Activated T-helper 1 cell treated with anti-CD3 and anti-CD28 coated beads, Interleukin-2, amount 50 U/mL, for 16 hours (primary cell): ENCODE measurements at places on chromosomes 3 and 15.

DNA sequence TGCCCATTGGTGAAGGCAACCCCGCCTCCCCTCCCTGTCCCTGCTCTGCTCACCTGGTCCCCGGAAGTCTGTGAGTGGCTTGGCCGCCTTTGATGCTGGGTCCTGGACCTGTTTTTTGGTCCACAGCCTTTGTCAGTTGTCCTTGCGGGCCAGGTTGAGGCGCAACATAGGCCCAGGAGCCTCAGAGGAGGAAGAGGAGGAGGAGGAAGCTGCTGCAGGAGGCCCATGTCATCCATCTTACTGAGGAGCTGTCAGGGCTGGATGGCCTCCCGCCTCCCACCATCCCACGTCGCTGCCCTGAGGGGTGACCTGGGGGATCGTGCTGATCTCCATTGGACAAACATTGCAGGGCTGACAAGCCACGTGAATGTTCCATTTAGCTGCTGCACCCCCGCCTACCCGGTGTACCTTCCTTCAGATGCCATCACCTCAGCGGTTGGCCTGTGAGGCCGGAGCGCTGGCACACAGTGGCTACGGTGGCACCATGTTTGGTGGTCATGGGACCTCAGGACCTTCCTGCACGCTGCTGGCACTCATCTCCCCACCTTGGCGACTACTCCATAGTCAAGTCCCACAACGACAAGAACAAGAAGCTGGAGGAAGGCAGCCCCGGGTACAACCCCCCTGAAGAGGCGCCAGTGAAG, 106.3 kb downstream of the SMAD6 start:
- no peak for DNase-seq

DNA sequence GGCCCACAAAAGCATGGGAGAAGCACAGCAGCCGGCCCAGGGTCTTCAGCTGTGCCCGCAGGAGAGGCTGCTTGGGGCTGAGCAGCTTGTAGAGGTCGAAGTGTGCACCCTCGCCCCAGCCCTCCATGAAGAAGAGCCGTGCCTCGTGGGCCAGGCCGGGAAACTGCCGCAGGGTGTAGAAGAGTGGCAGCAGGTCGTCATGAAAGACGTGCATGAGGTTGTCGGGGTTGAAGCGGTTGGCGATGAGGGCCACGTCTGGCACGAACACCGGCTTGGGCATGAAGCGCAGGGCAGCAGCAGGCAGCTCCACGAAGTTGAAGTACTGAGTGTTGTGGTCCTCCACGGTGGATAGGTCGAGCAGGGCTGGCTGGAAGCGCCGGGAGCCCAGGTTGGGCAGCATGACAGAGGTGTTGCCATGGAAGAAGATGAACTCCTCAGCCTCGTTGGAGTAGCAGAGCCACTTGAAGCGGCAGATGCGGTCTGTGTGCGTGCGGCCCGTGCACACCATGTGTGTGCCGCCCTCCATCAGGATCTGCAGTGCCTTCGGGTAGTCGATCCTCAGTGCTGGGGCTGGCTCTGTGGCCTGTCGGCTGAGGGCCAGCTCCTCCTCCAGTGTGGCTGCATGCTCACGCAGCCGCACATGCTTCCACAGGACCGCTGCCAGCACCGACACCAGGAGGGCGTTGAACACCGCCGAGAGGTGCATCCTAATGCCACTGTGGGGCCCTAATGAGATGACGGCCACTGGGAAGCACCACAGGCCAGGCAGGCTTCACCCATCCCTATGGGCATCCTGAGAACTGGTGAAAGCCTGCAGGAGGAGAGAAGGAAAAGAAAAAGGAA, 24.9 kb downstream of the POMGNT2 start:
- no peak for DNase-seq

DNA sequence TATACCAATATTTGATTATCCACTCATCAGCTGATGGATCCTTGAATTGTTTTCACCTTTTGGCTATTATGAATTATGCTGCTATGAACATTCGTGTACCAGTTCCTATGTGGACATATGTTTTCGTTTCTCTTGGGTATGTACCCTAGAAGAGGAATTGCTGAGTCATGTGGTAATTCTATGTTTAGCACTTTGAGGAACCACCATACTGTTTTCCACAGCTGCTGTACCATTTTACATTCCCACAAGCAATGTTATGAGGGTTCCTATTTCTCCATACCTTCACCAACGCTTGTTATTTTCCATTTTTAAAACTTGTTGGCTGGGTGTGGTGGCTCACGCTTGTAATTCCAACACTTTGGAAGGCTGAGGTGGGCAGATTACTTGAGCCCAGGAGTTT, 62.9 kb downstream of the RPLP1 start:
- DNase-seq: no peak

DNA sequence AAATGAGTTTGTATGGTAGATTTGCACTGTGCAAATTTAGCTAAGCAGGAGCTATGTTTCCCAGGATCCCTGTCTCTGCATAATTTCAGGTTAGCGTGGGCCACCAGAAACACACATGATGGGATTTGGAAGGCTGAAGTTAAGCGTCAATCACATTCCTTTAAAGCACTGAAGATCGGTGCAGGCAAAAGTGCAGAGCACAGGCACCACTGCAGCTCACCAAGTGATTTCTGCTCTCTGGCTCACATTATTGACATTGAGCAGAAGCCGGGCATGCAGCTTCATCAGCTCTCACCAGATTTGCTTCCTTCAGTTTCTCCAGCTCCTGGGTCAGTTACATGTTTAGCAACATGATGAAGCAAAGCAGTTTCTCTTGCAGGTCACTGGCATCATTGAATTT, 256.4 kb upstream of the TGFBR2 start:
- DNase-seq: no peak

DNA sequence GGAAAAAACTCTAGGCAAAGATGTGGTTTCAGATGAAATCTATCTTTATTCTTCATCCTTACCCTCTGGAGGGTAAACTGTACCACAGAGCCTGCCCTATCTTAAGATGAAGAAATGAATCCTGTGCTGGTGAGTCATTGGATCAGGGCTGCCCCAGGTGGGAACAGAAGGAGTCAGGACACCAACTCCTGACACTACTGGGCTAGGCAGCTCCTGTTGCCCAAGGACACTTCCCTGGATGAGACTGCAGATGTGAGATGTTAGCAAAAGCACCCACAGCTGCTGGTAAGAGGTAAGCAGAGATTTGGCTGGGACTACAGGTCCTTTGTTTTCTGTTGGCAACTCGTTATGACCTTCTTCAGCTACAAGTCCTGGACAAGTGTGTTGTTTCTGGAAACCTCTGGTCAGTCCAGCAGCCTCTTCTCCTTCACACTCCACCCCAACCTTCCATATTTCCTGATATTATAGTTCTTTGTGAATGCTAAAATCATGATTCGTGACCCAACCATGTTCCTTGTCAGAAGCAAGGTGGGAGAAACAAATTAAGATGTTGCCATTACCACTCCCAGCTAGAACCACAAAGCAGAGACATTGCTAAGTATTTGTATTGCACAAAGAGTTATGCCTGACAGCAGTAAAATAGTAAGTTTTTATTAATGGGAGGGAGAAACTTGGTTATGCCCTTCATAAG, 104.2 kb upstream of the TGFBR2 start:
- DNase-seq: no peak

GRCh38 chr3:157594413-157594812, 91.2 kb upstream of the VEPH1 start:
- DNase-seq: no peak

GRCh38 chr3:107373896-107374295, 3.3 kb upstream of the CCDC54 start:
- DNase-seq: no peak

GRCh38 chr15:76439542-76439941, 103.0 kb downstream of the ISL2 start:
- no peak for DNase-seq

- DNase-seq: peak; percentile 45
These were observed 5.1 kb upstream of the SEMA7A start for GRCh38 chr15:74438721-74439316.

DNA sequence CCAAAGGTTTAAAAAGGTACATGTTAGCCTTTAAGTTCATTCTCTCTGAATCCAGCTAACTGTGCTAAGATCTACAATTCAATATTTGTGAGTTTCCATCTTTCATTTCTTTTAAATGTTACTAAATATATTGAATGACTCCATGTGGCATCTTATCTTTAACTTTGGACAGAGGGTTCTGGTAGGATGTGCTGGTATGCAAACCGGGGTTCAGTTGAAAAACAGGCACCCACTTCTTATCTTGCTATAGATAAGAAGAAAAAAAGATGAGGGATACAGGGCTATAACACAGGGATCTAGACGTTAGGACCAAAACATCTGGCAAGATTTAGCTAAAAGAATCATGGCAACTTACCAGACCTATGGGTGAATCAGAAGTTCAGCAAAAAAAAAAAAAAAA, 538.3 kb downstream of the EDEM1 start:
- DNase-seq: no peak

- no peak for DNase-seq
These were observed 16.9 kb downstream of the ANPEP start for GRCh38 chr15:89797678-89798201.

DNA sequence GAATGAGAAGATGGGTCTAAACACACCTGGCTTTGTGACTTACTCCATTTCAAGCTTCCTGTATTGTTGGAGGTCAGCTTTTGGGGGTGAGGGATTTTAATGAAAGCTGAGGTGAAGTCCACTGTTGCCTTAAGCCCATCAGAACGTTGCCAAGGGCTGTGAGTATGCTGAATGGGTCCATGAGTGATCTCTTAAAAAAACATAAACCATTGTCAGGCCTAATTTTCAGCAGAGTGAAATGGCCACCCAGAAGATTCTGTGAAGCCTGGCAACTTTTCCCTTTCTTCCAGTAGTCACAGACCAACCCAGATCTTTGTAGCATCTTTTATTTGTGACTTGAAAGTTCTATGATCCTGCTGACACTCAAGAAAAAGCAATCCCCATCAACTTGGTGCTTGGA, 87.0 kb downstream of the SMAD3 start:
- no peak for DNase-seq

GRCh38 chr15:82566690-82567089, 26.4 kb upstream of the RPS17 start:
- DNase-seq: no peak

DNA sequence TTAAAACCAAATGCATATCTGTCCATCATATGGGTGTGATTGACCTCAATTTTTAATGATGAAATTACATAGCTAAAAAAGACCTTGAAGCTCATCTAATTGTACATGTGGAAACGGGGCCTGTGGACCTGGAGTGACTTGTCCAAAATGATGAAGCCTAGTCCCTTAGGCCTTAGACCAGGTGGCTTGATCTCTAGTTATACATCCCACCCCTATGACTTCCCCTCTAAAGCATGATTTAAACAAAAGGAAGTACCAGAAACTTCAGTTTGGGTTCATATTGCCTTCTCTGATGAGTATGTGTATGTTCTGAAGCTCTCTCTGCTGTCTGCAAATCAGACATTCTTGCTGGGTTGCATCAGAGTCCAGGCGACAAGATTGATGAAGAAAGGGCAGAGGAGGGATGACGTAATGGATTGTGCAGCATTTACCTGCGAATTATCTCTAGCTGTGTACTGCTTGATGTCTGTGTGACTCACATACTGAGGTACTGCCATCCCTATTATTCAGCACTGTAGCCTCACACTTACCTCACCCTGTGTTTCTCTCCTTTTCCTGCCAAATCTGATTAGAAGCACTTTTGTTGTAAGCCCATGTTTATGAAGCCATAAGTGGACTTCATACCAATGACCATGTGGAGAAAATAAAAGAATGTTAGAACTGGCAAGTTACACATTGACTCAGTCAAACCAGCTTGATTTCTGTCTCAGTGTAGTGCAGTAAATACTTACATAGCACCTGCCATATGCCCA, 111.5 kb downstream of the FILIP1L start:
- DNase-seq: no peak

GRCh38 chr3:153437666-153438065, 275.6 kb downstream of the RAP2B start:
- no peak for DNase-seq

GRCh38 chr3:140442621-140443020, 235.2 kb upstream of the TRIM42 start:
- DNase-seq: no peak

- DNase-seq: no peak
These were observed 165.6 kb upstream of the IQSEC1 start for GRCh38 chr3:13238687-13239466.

- no peak for DNase-seq
These were observed 38.7 kb upstream of the CA12 start for GRCh38 chr15:63420333-63420747.

DNA sequence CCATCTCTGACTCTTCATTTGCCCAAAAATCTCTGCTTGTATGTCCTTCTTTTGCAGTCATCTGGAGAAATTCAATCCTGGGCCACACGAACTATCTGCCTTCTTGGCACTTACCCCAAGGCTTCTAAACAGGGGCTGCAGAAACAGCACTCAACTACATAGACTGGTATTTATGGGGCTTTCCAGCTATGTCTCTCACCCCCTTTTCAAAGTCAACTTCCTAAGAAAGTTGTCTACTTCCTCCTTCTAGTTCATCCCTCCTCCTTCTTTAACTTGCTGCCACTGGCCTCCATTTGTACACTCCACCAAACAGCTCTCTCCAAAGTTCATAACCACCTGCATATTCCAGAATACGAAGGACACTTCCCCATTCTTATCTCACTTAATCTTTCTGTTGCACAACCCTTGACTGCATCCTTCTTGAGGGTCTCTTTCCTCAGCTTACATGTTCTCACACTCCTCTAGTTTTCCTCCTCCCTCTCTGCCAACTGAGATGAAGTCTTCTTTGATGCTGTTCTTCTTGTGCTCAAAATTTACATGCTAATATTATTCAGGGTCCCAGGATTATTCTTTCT, 55.2 kb downstream of the PLD1 start:
- no peak for DNase-seq

DNA sequence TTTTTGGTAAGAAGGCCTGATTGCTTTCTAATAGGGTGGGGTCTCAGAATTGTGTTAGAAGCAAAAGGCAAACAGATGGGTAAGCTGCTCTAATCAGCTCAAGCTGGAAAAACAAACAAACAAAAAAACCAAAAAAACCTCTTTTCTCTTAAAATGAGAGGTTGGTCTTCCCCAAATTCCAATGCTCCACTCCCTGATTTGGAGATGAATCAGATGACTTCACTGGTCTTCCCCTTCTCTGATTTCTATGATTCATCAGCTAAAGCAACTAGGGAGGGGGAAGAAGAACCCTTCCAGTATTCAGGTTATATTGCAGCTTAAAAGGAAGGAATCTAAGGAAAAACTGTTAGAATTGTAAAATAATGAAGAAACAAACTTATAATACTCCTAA, 9.6 kb upstream of the ANXA2 start:
- no peak for DNase-seq

DNA sequence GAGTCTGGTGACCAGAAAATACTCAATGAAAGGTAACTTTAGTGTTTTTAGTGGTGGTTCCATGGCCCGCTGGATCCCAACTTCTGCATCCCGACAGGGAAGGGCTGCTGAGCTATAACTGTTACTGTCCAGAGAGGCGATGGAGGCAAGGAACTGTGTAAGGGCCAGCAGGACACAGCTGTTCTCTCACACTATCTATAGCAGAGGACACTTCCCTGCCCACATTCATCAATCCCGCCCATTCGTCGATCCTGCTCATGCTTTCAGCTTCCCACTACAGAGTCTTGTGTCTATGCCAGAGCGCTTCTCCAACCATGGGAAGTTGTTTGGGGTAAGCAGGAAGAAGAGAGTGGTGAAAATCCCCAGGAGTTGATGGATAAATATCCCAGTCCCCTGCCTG, 8.4 kb downstream of the COLQ start:
- DNase-seq: no peak
